Activated T-cell treated with anti-CD3 and anti-CD28 coated beads for 24 hours (primary cell): ENCODE measurements at places on chromosomes 16 and 17.

DNA sequence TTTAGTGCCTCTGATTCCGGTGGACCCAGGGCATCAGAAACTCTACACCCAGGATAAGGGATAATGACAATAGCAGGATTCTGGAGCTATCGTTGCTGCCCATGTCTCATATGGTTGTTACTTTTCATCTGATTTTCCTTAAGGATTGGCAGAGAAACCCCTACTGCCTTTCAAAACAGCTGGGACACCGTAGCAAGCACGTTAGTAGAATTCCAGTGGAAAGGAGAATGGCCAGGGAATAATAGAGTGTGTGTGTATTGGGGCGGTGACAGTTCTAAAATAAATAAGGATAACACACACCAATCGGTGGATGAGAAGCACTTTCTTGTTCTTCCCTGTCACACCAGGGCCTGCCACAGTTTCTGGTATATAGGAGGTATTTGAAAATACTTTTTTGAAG is 251.8 kb downstream of the HAPSTR1 start:
- DNase-seq: no peak

GRCh38 chr16:25257956-25258860 is 563 bp upstream of the ZKSCAN2 start:
- peak; percentile 75 for DNase-seq

DNA sequence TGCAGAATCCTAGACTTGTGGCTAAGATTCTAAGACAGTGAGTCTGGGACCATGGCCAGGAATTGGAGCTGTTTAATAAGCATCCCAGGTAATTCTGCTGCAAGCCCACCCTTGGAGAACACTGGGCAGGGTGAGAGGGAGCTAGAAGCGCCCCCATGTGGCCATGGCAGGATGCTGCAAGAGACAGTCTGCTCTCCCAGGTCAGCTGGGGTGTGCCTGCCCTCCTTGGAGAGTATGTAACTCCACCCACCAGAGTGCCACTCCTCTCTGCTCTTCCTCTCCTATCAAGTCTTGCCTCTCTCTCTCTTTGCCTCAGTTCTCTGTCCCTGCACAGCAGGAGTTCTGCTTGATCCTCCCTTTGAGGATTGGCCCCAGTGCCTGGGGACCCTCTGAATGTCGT is 14.9 kb downstream of the RCVRN start:
- DNase-seq: no peak

GRCh38 chr17:82158825-82159224 is 53.8 kb downstream of the CCDC57 start:
- DNase-seq: no peak

GRCh38 chr16:77761204-77761603 is 27.2 kb upstream of the VAT1L start:
- DNase-seq: no peak

GRCh38 chr17:2435862-2436261 is 35.0 kb upstream of the MNT start:
- no peak for DNase-seq
